ENCODE measurements at places on chromosomes 2 and 18.

GRCh38 chr2:160277151-160277550 is 77.1 kb upstream of the ITGB6 start:
- DNase-seq, result no peak

GRCh38 chr2:70790136-70790828 is at the start of gene FIGLA:
TSS of gene FIGLA (minus strand) at chr2:70790643. CDS start at chr2:70790638, 5 bp downstream.
- no peak for DNase-seq

GRCh38 chr18:59149416-59149815 is 9.7 kb downstream of the SEC11C start:
- DNase-seq, result no peak

GRCh38 chr2:101146535-101146934 is 4.6 kb downstream of the TBC1D8 start:
- no peak for DNase-seq

DNA sequence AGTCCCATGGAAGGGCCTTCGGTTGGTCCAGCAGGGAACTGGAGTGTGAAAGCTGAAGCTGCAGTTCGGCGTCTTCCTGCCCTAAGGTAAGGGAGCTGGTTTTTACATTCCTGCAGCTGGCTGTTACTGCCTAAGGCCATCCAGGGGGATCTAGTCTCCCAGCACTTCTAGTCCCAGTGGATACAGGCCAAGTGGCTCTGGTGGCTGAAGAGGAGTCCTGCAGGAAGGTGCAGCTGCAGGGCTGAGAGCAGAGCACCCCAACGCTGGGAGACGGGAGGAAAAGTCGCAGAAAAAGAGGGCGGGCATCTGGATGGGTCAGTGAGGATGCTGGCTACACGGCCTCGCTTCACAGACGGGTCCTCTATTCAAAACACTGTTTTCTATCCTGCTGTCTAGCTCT is 225.0 kb upstream of the HS6ST1 start:
- DNase-seq, result no peak

DNA sequence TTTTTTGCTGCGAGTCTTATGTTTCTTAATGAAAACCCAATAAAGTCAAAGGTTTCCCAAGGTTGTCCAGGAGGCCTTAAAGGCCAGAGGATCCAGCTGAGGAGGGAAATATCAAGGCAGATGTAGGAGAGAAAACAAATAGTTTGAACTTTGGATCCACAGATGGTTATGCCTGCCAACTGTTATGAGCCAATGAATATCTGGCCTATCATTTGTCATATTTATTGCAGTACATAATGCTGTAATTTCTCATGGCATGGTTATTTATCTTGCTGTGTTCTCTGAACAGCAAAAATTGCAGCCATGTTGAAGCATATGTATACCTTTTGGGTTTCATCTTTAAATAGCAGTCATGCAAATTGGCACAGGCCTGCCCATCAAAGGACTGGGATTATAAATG is 38.2 kb upstream of the CAVIN2 start:
- DNase-seq, result no peak

DNA sequence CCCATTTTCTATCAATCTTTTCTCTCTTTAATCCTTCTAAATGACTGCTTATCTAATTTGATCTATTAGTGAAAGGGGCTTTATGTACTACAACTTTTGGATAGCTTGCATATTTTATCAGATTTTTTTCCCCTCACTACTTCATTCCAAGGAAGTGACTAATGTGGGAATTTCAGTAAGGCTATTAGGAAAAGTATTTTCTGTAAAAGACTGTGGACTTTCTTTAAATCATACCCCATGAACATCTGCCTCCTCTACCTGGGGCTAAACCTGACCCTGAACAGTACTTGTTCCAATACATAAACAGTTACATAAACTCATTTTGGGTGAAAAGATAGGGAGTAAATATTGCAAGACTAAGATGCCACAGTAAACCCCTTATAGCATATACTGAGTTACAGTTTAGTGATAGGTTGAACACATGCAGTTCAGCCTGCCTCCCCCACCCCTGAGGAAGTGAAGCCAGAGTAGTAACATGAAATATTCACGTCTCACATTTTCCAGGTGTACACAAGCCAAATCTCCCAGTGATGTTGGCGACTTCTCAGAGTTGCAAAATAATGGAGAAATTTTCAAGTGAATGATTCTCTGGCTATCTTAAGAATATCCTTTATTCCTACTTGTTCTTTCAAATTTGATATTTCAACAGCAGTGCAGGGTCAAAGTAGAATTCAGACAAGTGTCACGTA is 590.9 kb upstream of the ZEB2 start:
- no peak for DNase-seq

DNA sequence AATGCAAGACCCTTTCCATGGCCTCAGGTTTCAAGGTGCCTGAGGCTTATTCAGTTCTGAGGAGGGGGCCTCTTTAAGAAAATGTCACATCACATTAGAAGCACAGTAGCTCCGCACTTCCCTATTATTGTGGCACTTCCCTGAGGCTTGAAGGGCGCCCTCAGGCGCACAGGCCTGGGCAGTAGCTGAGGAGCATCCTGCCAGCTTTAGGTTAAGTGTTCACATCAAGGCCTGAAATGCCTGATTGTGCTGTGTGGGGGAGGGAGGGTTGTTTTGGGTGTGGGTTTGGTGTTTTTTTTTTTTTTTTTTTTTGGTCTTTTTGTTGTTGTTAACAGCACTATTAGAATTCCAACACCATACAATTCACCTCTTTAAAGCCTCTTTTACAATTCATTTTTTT is 107.9 kb downstream of the CABLES1 start:
- DNase-seq, result no peak

- DNase-seq, result no peak
Observed at GRCh38 chr18:58344861-58345463, 283.9 kb downstream of the ALPK2 start.

DNA sequence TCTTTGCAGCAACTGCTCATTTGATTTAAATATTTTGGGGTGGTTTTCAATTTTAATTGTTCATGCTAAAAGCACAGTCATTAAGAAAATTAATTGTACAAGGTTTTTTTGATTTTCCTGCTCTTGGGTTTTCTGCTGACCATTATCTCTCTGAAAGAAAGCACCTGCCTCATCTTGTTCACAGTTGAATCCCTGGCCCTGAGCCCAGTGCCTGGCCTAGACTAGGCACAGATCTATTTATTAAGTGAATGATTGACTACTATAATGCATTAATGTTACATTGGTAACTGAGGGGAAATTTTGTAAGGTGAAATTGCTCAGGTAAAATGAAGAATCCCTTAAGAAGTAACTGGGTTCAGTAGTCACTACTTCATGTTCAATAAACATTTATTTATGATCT is 22.0 kb downstream of the IL1RL2 start:
- no peak for DNase-seq

DNA sequence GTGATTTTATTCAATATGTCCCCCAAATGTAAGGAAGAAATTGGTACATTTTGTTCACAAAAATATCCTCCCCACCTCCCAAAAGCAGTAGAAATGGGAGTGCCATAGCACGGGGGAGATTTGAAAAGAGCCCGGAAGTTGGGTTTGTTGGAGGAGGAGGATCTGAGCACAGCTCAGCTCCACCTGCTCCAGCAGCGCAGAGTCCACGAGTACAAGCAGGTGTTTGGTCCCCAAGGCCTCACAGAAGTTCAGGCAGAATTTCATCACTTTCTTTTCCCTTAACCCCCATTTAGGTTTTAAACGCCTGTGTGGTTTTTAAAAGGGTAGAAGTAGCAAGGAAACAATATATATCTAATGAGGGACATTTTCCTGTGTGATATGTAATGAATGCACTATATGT is 56.0 kb downstream of the TRAPPC12 start:
- DNase-seq, result no peak

DNA sequence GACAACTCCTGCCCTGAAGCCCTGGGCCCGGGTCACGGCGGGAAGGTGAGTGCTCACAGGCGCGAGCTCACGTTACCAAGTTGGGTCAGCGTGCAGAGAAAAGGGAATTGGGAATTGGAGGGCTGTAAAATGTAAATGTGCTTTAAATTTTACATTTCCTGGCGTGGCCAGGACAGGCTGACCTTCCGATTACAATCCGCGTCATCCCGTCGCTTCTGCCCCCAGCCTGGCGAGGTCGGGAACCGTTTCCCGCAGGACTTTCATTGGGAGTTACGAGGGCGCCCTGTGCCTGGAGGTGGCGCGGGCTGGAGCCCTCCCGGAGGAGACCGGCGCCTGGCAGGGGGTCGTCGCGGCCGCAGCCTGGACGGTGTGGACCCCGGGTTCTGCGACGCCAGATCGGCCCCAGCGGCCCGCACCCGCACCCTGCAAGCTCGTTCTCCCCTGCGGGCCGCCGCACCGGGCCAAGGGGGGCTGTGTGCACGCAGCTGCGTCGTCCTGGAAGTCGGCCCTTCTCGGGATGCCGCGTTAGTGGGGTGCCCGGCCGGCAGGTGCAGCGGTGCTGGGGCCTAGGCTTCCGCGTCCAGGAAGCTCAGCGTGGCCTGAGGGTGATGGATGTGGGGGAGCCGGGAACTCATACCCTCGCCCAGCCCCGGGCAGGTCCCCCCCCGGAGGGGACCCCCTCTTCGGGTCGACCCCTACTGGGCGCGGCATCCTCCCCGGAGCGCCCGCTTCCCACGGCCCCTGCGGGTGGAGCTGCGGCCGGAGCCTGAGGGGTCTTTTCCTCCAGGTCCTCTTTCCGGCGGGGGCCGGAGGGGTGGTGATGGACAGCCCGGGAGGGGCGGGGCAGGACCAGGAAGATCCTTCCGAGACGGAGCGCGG is 63.9 kb downstream of the LRRFIP1 start:
- no peak for DNase-seq

- no peak for DNase-seq
Observed at GRCh38 chr2:70516596-70516995, 37.0 kb downstream of the TGFA start.

GRCh38 chr2:164898475-164898874 is 56.9 kb downstream of the SLC38A11 start:
- no peak for DNase-seq

DNA sequence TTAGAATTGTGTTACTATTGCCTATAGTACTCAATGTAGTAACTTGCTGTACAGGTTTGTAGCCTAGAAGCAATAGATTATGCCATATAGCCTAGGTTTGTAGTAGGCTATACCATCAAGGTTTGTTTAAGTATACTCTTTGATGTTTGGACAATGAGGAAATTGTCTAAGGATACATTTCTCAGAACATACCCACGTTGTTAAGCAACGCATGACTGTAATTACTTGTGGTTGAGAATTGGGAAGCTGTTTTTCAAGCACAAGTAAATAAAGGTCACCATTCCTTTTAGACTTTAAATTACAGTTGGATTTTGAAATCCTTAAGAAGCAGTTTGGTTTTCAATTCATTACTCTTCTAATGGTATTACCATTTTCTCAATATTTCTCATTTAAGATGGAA is 89.8 kb upstream of the KCNH7 start:
- DNase-seq, result no peak

DNA sequence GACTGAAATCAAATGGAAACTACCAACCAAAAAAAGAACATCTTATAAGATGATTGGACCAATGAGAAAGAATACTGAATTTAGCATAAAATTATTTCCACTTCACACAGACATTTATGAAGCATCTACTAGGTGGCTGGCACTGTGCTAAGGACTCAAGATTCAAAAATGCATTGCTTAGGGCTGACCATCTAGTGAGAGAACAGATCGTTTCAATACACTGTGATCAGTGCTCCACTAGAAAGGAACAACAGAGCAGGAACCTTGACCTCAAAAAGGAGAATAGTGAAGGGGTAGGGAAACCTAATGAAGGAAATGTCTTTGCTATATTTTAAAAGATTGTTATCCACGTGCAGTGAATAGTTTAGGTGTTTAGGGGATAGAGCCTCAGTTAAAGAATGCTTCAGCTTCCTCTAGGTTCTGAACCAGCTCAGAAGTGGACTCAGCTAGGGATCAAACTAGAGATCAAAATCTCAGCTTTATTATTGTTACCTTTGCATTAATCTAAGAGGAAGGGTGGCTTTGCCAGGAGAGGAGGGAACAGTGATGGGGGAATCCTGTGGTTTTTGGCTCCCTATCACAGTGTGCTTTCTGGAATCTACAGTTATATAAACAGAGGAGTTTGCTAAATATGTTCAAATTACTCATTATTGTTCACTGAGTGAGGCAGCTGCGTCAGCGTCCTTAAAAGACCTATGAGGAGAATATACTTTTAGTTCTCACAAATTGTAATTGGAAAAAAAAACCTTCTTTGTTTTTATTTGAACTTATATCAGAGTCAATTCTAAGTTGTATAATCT is 16.2 kb upstream of the BBS5 start:
- no peak for DNase-seq

DNA sequence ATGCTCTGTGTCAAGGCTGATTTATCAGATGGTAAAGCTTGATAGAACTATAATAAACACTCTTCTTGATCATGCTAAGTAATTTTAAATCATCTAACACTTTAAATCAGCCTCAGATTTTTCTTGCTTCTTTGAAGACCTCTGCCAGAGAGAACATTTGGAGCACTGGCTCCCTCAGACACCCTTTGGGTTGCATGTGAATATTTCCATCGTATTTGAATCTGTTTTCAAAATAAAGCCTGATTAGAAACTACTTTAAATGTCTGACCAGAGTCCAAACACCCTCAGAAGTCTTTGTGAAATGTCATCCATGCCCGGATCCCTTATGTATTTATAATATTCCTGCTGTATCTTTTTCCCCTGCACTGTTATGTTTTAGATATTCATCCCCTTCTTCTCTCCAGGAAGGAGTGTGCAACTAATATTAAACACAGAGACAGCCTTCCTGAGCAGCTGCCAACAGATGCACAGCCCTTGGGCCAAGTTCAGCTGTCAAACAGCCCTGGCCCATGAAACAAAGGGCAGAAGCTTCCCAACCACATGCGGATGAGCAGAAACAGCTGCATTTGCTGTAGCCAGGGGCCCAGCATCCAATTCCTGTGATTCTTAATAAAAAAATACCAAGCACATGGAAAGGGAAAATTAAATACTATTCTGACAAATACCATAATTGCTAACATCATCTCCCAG is 46.5 kb downstream of the DPP10 start:
- no peak for DNase-seq

DNA sequence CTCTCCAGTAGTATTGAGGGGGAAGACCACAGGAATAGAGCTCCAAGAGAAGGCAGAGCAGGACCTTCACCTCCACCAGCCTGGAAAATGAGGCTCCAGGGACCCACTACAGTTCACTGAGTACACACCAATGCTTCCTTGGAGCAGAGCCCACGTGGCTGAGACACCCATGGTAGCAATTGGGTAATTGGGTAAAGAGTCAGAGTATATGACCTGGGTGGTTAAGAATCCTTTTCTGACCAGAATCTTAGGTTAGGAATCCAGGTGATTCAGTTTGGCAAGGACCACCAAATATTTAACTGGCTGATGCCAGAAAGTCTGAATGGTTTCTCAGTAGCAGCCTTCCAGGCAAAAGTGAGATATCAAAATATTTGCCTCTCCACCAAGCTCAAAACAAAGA is 107.7 kb downstream of the MDH1 start:
- no peak for DNase-seq

- no peak for DNase-seq
Observed at GRCh38 chr2:46874236-46874929, 41.2 kb downstream of the MCFD2 start.
